Choroid plexus epithelial cell (primary cell): ENCODE measurements at places on chromosomes 2 and 18.

DNA sequence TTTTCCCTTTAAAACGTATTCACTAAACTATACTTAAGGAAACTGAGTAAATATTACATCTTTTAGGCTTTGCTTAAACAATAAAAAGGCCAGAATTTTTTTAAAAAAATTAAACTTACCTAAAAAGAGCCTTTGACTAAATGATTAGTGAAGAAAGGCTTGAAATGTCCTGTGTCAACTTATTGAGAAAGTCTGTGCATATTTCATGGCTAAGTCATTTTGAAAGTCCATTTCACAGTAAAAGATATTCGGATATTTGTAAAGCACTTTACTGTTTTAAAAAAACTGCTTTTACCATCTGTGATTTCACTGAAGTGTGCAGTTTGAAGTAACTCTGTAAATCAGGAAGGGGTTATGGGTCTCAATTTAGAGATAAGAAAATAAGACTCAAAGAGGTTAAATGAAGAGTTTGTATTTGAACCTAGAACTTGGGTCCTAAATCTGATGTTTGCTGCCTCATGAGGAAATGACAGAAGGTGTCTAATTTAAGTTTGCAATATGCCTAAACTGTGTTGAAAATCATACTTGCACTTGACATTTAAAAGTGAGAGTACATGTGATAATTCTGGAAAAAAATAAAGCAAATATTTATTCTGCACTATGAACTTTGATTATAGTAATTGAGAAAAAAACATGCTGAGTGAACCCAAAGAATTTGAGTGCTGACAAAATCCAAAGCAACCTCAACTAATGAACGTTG is 50.5 kb downstream of the RAB27B start:
- DNase-seq, result peak; percentile 38

DNA sequence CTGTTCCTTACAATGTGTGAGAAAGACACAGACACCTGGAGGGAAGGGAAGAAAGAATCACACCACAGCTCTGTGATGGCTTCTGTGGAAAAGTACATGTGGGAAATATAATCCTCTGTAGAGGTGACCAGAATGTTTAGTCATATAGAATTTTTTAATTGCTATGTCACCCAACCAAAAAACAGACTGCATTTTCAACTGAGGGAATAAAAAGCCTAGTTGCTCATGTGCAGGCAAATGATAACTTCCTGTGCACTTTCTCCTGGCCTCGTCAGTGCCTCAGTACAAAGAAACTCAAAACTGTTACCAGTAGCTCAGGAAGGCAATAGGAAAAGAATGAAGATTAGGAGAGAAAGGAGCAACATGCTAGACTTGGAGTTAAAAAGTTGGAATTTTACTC is 326.8 kb downstream of the OSR1 start:
- no peak for DNase-seq

DNA sequence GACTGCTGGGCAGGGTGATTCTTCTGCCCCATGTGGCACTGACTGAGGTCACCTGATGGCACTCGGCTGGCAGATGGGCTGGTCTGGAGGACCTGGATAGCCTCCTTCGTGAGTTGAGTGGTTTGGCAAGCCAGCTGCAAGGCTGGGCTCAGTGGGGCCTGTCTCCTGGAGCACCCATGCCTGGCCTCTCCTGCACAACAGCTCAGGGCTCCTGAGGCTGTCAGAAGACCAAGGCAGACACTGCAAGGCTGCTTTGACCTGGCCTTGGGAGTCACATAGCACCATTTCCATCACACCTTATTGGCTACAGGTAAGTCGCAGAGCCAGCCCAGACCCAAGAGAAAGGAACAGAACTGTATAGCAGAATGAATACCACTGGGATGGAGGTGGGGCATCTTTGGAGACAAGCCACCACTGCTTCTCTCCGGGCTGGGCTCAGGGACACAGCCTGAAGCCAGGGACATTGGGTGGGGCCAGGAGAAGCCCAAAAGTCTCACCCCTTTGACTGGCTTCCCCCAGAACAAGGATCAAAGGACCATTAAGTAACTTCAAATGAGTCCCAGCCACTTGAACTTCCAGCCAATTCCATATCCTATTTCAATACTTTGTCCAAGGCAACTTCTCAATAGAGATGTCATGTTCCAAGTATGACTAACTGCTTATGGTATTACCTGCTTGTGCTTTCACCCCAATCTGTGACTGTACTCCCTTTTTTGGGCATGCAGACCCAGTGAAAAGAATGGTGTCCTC is 156.3 kb downstream of the CABLES1 start:
- DNase-seq, result peak; percentile 48

DNA sequence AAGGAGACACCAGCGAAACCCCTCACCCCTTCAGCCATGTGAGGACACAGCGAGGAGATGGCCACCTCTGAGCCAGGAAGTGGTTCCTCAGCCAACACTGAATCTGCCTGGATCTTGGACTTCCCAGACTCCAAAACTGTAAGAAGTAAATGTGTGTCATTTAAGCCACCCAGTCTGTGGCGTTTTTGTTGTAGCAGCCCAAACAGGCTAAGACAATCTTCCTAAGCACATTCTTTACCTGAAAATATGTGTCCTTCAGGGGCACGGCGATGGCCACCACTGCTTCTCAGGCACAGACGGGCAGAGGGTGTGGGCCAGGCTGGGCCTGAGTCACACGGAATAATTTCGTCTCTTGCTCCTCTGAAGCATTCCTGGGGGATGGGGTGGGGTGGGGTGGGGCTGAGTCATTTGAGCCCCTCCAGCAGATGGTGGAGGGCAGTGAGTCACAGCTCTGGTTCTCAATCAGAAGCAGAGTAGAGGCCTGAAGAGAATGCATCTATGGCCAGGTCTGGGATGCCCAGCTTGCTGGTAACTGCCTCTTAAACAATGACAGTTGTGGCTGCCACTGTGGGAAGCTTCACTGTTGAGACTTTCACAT is 142.4 kb downstream of the CAPN13 start:
- DNase-seq, result peak; percentile 89

GRCh38 chr2:224369028-224369632 is 32.8 kb downstream of the FAM124B start:
- DNase-seq, result peak; percentile 68

DNA sequence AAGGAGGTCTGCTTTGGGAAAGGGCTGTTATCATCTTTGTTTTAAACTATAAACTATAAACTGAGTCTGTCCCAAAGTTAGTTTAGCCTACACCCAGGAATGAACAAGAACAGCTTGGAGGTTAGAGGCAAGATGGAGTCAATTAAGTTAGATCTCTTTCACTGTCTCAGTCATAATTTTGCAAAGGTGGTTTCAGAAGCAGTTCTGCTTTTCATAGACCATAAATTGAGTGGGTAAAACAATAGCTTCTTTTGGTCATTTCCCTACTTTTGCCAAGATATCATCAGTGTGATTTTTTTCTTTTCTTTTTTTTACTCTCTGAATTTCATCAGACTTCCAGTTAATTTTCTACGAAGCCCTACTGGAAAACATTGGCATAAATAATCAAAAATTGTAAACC is 117.0 kb downstream of the AP1S3 start:
- DNase-seq, result no peak

DNA sequence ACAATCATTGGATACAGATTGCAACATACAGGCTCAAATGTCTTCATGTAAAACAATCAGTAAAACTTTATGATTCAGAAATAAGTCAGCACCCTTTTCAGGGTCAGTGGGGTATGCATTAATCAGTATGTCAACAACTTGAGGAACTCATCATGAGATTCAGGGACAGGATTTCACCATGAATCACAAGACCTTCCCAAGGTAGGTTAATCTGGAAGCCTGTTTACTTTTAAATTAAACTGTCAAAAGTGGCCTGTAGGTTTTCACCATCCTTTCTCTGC is 104.8 kb downstream of the SP100 start:
- DNase-seq, result peak; percentile 73

DNA sequence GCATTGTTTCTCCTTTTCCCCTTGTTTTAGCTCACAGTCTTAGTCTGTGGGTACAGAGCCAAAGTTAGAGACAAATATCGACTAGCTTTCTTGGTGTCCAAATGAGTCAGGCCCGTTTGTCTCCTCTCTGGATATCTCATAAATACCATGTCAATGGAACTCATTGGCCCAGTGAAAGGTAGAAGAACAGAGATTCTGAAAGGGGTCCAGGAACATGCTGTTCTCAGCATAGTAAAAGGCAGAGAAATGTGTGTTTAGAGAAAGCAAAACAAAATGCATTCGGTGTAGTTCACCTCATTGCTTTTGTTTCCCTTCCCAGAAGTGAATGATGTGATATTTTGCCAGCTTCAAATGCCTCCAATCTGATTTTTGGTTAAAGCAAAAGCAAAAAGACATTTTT is 238.6 kb upstream of the SLC8A1 start:
- no peak for DNase-seq

- no peak for DNase-seq
Measured at GRCh38 chr2:235582729-235583128, 88.9 kb downstream of the AGAP1 start.

DNA sequence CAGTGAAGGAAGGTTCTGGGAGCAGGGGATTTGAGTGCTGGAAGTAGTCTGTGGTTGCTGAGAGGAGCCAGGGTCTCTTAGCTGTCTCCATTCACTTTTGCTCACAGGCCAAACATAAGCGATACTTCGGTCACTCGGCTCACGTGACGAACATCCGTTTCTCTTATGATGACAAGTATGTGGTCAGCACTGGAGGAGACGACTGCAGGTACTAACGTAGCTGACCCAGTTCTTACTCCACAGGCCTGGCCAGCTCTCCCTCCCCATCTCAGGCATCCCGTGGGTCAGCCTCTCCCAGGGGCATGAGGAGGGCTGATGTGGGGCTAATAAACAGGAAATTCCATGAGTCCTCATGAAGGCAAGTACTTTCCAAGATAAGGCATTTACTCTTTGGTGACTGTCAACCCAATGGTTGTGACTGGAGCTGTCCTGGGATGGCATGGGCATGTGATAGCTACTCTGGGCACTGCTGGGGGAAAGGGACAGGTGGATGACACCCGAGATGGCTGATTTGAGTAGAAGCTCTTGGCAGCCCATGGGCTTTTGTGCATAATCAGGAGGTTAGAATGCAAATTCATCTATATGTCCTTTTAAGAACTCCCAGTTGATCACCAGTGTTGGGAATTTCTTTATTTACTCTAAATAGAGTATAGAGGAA is 81.6 kb downstream of the RTN4 start:
- no peak for DNase-seq

DNA sequence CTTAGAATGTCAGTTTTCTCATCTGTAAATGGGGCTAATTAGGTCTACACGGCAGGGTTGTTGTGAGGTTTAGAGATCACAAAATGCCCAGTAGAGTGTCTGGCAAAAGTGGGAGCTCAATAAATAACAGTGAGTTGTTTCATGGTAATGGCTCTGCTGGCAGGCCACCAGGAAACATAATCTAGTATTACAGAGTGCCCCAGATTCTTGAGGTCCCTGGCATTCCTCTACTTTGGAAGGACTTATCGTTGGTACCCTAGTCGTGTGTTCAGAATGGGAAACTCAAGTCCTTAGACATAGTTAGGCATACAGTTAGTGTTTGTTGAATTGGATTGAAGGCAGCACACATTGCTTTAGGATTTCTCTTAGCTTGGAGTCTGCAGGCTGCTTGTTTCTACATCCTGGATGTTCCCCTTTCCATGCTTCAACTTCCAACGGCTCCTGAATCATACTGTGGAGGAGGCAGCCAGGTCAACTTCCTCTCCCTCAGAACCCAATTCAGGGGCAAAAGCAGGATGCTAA is 161.5 kb upstream of the FOSL2 start:
- peak; percentile 16 for DNase-seq

DNA sequence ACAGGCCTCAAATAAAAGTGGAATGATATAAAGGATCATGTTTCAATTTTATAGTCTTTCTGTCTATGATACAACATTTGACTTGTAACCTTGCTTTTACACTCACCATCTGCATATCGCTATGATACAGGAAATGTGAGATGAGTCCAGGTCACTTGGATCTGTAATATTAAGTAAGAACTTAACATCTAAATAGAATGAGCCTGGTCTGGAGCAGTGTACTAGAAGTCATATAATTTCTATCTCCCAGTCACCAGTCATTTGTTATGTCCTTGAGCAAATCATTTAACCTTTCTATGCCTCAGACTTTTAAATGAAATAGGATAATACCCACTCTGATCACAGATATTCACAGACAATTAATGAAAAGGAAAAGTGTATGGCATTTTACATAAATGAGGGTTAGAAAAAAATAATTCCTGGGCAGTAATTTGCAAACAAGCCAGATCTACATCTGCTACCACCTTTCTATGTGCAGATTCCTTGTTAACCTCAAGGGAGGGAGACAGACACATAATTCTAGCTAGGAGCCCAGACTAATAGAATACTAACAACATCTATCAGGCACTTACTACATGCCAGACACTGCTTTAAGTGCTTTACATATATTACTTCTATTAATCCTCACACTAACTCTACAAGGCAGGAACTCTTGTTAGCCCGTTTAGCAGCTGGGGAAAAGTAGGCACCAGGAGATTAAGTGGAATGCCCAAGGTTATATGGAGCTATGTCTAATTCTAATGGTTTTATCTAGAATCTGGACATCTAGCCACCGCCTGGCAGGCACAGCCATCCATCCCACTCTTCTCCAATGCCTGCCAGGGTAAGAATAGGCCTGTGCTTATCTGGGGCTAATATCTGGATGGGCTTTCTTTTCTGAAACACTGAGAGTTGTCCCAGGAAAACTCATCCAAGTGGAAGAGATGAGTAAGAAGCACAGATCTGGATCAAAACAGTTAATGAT is 313.6 kb upstream of the CDH20 start:
- DNase-seq, result no peak

- DNase-seq, result no peak
Measured at GRCh38 chr2:225137971-225138370, 95.7 kb upstream of the DOCK10 start.

DNA sequence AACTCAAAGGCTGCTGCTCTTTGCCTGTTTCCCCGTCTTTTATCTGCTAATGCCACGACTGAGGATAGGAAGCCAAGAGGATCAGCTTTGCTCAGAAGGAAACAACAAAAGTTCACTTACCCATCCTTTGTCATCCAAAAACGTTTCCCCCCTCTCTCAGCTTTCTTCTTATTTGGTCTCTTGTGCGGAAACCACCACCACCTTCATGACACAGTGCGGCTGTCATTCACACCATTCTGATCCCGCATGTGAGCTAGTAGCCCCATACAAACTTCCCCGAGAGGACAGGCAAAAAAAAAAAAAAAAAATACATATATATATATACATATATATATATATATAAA is 656 bp downstream of the LRRTM4 start:
- no peak for DNase-seq

DNA sequence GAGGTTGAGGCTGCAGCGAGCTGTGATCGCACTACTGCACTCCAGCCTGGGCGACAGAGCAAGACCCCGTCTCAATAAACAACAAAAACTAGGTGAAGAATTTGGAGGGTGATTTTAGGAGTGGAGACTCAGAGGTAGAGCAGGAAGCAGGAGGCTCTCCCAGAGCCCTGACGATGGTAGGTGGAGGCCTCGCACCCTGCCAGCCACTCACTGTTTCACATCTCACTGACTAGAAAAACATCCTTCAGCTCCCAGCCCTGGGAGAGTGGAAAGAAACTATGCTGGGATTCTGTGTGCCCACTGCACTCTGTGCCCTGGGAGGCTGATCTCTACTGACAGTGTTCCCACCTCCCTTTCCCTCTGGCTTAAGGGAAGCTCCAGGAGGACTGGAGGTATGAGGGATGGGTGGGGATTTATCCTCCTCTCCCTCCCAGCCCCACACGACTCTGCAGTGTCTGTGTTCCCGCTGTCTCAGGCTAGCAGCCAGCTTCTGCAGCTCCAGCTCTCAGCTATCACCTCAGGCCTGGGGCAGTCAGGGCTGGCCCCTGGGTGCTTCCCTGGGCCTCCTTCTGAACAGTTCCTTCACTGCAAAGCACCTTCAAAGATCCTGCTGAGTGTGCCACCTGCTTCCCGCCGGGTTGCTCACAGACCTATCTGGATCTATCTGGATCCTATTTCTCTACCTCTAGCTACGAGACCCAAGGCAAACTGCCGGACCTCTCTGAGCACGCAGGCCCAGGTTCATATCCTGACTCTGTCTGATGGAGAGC is 9.6 kb downstream of the CIB4 start:
- DNase-seq, result no peak
